ENCODE measurements at places on chromosomes 2 and 18. TPM values are rescaled to one million over a fixed set of nuclear protein-coding genes. Genes with fewer than 3 reads are reported as not detected.

DNA sequence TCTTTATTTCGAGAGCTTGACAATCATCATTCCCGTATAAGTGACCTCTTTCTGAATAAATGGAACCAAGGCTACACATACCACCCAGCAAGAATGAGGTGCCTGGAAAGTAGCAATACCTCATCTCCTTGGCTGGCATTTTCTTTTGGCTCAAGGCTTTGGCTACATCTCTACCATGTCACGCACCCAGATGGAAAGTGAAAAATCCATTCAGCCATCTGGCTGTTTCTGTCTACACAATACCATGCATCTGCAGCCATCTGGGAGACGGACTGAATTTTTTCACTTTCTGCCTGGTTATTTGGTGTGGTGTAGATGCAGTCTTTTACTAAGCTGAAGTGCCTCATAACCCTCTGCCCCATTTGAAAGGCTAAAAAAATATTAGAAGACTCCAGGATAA is 566.9 kb downstream of the BCL11A start:
- no peaks in the 10 kb centered on the region for H3K4me1 ChIP-seq
- no peaks in the 10 kb centered on the region for H3K36me3 ChIP-seq
- no peak overlapping the region for H3K27ac ChIP-seq
- H3K4me3 ChIP-seq: no peak overlapping the region
- no peak for DNase-seq

DPY30 gene
- total RNA-seq: 41.3 TPM

- H3K36me3 ChIP-seq: no peaks in the 10 kb centered on the region
- no peaks in the 10 kb centered on the region for H3K27me3 ChIP-seq
- no peaks in the 10 kb centered on the region for H3K4me1 ChIP-seq
- H3K27ac ChIP-seq: no peak overlapping the region
Measured at GRCh38 chr18:51666763-51667191, 469.3 kb upstream of the MEX3C start.

TUBA4B gene
- total RNA-seq: not detected

GRCh38 chr2:160245614-160246155 is 45.6 kb upstream of the ITGB6 start:
- no peaks in the 10 kb centered on the region for H3K27me3 ChIP-seq
- H3K4me3 ChIP-seq: no peak overlapping the region
- DNase-seq: no peak
- H3K27ac ChIP-seq: no peak overlapping the region

ANKRD53 gene
- 4.9 TPM for total RNA-seq

DOK1 gene
- total RNA-seq: 20.1 TPM

DNA sequence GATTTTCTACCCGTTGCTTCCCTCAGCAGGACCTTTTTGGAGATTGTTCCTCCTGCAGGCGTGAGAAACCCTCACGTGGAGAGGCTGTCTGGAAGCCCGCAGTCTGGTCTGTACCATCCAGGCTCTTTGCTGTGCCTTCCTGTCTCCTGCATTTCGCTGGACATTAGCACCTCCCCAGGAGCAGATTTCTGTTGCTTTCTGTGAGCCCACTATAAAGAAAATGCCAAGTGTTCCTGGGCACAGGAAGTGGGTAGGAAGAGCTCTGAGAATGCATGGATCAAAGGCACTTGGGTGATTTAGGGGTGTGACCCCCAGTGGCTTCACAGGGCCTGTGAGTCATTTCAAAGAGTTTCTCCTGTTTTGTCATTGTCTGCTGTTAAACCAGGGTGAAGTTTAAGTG is 27.3 kb downstream of the SPTBN1 start:
- peak overlapping the region; percentile 48 for H3K27ac ChIP-seq
- no peak overlapping the region for H3K4me3 ChIP-seq
- no peaks in the 10 kb centered on the region for H3K27me3 ChIP-seq
- DNase-seq: no peak
- peaks cover 48% of the 10 kb centered on the region for H3K4me1 ChIP-seq

DNA sequence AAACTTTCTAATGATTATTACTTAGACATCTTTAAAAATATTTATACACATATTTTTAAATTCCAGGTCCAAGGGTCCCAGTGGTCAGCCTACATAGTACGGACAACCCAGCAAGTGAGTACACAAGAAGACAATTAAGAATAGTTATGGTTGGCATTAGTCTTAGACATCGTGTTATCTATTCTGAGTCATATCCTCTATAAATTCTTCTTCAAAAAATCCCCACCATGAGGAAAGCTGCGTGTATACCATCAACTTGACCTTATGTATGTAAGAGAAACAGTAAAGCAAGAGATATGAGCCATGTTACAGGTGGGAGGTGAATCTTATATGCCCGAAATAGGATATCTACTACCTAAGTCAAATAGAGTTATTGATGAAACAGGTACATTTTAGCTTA is 1339.8 kb downstream of the DPP10 start:
- no peaks in the 10 kb centered on the region for H3K36me3 ChIP-seq
- no peaks in the 10 kb centered on the region for H3K27me3 ChIP-seq
- H3K27ac ChIP-seq: no peak overlapping the region
- no peak for DNase-seq
- H3K4me1 ChIP-seq: no peaks in the 10 kb centered on the region
- H3K4me3 ChIP-seq: no peak overlapping the region

DTYMK gene
- total RNA-seq: 14.7 TPM

DNA sequence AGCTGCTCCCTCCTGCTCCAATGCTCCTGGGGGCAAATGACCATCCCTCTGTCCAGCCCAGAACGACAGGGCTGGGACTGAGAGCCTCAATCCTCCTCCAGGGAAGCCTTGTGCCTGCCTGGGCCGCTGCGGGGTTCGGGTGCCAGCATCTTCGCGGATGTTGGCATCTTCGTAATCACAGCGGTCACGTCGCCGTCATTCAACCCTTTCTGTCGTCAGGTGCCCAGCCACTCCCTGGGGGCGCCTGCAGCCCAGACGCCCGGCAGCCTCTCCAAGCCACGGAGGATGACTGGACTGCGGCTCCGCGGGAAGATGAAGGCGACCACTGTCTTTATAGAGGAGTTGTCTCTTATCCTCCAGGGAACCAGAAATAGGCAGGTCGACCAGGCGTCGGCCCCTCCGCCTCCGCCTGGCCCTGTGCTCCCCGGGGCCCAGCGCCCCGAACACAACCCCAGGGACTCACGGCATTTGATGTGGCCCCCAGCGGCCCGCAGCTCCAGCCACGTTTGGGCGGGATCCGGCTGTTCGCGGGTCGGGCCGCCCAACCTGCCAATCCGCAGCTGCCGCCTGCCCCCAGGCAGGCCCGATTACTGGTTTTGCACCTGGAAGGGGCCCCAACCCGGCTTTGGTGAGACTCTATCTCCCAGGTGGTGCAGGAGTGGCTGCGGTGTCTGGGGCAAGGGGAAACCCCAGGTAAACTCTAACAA is 113.9 kb downstream of the THNSL2 start:
- no peak overlapping the region for H3K27ac ChIP-seq
- H3K36me3 ChIP-seq: no peaks in the 10 kb centered on the region
- no peak overlapping the region for H3K4me3 ChIP-seq
- DNase-seq: no peak
- no peaks in the 10 kb centered on the region for H3K27me3 ChIP-seq
- H3K4me1 ChIP-seq: no peaks in the 10 kb centered on the region

DNA sequence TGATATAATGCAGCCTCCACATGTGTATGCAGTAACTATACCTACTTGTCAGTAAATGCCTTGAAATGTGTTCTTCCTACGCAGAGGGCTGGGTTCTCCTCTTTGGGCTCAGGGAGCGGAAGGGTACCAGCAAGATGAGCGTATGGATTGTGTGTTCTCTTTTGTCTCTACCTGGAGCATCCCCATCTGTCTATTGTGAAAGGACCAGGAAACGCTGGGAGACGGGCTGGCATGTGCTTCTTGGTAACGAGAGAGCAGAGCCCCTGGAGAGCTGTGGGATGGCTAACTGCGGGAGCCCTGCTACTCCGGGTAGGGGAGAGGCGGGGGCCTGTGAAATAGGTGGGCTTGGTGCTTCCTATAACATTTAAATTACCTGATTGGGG is 80.9 kb downstream of the BCL2 start:
- H3K27ac ChIP-seq: peak overlapping the region; percentile 90
- no peaks in the 10 kb centered on the region for H3K27me3 ChIP-seq
- H3K4me3 ChIP-seq: no peak overlapping the region
- peaks cover 47% of the 10 kb centered on the region for H3K4me1 ChIP-seq
- H3K36me3 ChIP-seq: no peaks in the 10 kb centered on the region

GRCh38 chr2:20196657-20197161 is 28.2 kb downstream of the SDC1 start:
- H3K36me3 ChIP-seq: no peaks in the 10 kb centered on the region
- peak overlapping the region; percentile 65 for H3K27ac ChIP-seq
- no peak for DNase-seq

DNA sequence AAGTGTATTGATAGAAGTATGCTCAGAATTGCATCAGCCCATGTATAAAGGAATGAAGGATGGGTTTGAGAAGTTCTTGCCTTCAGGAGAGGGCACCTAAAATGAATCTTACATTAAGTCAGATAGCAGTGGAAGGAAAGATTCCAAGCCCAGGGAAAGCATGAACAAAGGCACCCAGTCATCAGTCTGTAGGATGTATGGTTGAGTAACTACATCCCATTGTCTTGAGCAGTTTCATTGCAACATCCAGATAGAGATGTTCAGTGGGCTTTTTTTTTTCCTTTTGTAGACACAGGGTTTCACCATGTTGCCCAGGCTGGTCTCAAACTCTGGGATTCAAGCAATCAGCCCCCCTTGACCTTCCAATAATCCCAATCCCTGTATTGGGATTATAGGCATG is 80.7 kb downstream of the ARHGAP28 start:
- H3K27me3 ChIP-seq: no peaks in the 10 kb centered on the region
- DNase-seq: no peak
- peaks cover 15% of the 10 kb centered on the region for H3K4me1 ChIP-seq

GRCh38 chr2:217645896-217646295 is 356.9 kb downstream of the TNS1 start:
- no peaks in the 10 kb centered on the region for H3K27me3 ChIP-seq
- no peaks in the 10 kb centered on the region for H3K36me3 ChIP-seq
- DNase-seq: no peak
- peaks cover 34% of the 10 kb centered on the region for H3K4me1 ChIP-seq

DNA sequence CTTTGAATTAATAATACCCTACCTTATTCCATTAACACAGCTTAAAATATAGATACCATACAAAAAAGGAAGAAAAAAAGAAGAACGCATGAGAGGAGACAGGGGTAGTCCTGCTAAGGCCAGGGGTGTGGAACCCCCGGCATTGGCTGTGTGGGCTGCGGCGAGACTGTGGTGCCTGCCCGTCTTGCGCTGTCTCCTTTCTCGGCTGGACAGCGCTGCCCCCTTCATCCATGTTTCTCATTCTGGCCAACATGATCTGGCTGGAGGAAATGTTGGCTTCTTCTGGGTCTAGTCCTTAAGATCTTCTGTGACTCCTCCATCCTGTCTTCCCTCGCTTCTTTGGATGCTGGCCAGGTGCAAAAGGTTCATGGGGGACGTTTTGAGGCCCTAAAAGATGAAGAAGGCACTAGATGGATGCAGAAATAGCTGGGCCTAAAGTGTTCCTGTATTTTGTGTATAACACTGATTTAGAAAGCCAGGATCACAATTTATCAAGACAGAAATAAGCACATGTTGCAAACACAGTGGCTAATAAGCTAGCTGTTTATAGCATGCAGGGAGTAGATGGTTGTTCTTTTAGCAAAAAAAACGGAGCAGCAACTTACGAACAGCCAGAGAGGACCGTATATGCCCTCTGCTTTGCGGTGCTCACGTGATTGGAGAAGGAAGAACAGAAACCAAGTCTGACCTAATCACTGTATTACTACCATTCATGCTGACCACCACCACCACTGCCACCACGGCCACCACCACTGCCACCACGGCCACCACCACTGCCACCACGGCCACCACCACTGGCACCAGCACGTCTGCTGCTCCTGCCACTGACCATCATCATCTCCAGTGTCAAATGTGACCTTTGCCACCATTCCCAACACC is 71.7 kb upstream of the ASB18 start:
- DNase-seq: no peak
- H3K4me1 ChIP-seq: peaks cover 4% of the 10 kb centered on the region
- H3K27ac ChIP-seq: no peak overlapping the region
- H3K4me3 ChIP-seq: no peak overlapping the region
- no peaks in the 10 kb centered on the region for H3K36me3 ChIP-seq

CREG2 gene
- 0.25 TPM for total RNA-seq
